ENCODE measurements at places on chromosomes 12 and 14. TPM values are rescaled to one million over a fixed set of nuclear protein-coding genes. Genes with fewer than 3 reads are reported as not detected.

Gene LYZ
- 6.6 TPM for total RNA-seq

Gene EP400
- 14.3 TPM for total RNA-seq

GRCh38 chr14:102945346-102946130, 23.1 kb downstream of the AMN start:
- no peak for DNase-seq

- DNase-seq, result no peak
Observed at GRCh38 chr12:58741226-58741625, 179.1 kb downstream of the LRIG3 start.

GRCh38 chr12:6250343-6250742, 50.1 kb downstream of the CD9 start:
- no peak for DNase-seq

- DNase-seq, result no peak
Observed at GRCh38 chr12:39628836-39629235, 9.2 kb upstream of the ABCD2 start.

Data from left lobe of liver (tissue), 2 donors.